ENCODE measurements at places on chromosomes 11 and 22.
A peak's percentile ranks its signal among the peaks of the same experiment; 100 is the strongest.

DNA sequence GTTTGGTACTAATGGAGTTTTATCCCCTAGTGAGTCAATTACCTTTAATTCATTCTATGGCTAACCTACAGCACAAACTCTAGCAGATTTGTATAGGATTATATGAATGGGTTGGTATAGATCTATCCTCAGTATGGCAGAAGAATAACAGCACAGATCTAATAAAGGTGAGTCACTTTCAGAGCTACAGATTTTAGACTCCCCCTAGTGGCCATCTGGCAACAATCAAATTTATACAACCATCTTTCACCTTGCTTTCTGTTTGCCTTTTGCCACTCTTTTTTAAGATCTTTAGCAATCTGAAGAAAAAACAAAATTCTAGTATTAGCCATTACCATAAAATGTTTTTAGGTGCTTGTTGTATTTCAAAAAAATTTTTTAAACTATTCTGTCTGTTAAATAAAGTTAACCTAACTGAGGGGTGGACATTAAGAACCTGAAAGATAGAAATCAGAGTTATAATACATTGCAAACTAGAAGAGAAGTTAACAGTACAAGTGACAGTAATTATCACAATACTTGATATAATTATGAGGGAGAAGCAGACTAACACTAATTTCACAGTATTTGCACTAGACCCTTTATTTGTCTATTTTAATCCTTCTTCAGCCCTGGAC is 25.8 kb downstream of the DDIAS start:
- no peaks in the 10 kb centered on the region for H3K27me3 ChIP-seq
- peak; percentile 59 for DNase-seq
- no peaks in the 10 kb centered on the region for H3K36me3 ChIP-seq
- H3K4me3 ChIP-seq: no peak overlapping the region
- H3K4me1 ChIP-seq: peaks cover 17% of the 10 kb centered on the region

DNA sequence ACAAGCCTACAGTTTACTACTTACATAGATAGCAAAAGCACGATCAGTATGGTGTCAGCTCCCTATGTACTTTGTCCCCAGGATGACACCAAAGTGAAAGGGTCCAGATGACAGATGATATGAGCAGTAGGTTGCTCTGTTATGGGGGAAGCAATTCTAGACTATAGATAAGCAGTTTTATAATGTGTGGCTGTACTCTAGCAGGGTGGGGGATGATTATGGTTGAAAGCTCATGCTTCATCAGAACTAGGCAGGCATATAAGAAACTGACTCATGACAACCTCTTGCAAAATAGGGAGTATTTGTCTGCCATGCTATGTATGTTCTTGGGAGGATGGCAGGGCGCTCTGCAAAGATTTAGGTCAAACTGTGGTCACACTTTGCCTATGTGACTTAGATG is 158.2 kb upstream of the ZBED5 start:
- H3K36me3 ChIP-seq: no peaks in the 10 kb centered on the region
- H3K27ac ChIP-seq: no peak overlapping the region
- no peak overlapping the region for H3K4me3 ChIP-seq

GRCh38 chr11:116375221-116375620 is 397.6 kb downstream of the BUD13 start:
- DNase-seq: no peak
- no peak overlapping the region for H3K4me3 ChIP-seq
- peaks cover 2% of the 10 kb centered on the region for H3K27me3 ChIP-seq
- H3K36me3 ChIP-seq: peaks cover 4% of the 10 kb centered on the region
- peaks cover 20% of the 10 kb centered on the region for H3K4me1 ChIP-seq
- H3K27ac ChIP-seq: no peak overlapping the region

- H3K36me3 ChIP-seq: no peaks in the 10 kb centered on the region
- no peak overlapping the region for H3K27ac ChIP-seq
- H3K4me3 ChIP-seq: no peak overlapping the region
- H3K4me1 ChIP-seq: no peaks in the 10 kb centered on the region
- no peak for DNase-seq
- peaks cover 16% of the 10 kb centered on the region for H3K27me3 ChIP-seq
Measured at GRCh38 chr11:113465786-113466185, 9.4 kb downstream of the DRD2 start.

- no peak for DNase-seq
- H3K27ac ChIP-seq: no peak overlapping the region
- peaks cover 12% of the 10 kb centered on the region for H3K27me3 ChIP-seq
- H3K4me1 ChIP-seq: no peaks in the 10 kb centered on the region
- H3K36me3 ChIP-seq: no peaks in the 10 kb centered on the region
Measured at GRCh38 chr11:125210066-125210465, 45.5 kb downstream of the PKNOX2 start.

DNA sequence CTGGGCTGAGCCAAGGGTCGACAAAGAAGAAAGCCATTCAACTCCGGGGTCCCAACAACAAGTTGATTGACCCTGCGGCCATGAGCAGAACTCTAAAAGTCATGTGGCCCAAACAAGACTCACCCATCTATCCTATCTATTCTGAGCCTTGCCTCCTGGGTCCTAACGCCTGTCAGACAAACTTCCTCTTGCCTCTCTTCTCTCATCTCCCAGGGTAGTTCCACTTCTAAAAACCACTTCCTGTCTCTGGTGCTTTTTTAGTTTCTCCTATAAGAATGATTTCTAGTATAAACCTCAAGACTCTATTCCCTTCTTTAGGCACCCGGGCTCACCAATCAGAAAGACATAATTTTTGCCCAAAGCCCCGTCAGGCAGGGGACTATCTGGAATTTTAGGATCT is 530.2 kb downstream of the DLG2 start:
- H3K4me3 ChIP-seq: peak overlapping the region; percentile 43
- H3K27ac ChIP-seq: peak overlapping the region; percentile 79
- H3K27me3 ChIP-seq: no peaks in the 10 kb centered on the region
- H3K4me1 ChIP-seq: peaks cover 20% of the 10 kb centered on the region

DNA sequence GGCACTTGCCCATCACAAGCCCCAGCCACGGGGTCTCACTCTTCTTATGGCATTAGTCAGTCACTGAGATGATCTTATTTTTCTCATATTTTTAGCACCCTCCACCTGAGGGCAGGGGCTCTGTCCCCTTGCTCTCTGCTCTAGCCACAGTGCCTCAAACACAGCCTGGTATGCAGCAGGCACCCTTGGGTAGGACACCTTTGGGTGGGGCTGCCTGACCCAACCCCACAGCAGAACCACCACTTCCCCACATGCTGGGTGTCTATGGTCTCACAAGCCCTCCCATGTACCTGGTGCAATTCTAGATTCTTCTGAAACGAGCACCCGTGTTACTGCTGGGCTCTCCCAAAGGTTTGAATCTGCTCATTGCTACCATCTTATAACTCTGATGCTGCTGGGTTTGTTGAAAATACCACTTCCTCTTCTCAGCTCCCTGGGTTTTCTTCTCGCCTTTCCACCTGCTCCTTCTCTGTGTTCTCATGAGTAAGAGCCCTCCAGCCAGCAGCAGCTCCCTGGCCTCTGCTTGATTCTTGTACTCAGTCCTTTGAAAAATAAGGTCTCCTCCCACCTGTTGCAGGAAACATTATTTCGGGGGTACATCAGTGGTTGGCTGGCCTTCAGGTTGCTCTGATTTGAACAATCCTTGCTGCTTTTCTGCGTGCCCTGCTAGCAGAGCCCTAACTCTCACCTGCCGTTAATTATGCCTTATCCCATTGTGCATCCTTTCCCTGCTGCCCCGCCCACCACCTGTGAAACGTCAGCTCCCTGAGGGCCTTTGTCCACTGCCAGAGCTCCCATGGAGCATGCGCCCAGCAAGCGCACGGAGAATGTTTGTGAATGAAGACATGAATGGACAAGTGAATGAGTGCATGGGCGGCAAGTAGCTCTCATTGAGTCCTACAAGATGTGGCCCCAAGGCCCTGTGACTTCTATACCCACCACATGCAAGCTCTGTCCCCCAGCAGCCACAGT is 1181.6 kb downstream of the TBC1D22A start:
- no peak for DNase-seq
- H3K27ac ChIP-seq: no peak overlapping the region
- peaks cover 3% of the 10 kb centered on the region for H3K27me3 ChIP-seq
- H3K36me3 ChIP-seq: no peaks in the 10 kb centered on the region
- peaks cover 12% of the 10 kb centered on the region for H3K4me1 ChIP-seq

GRCh38 chr22:35460688-35461087 is 60.7 kb downstream of the MCM5 start:
- H3K4me1 ChIP-seq: peaks cover 14% of the 10 kb centered on the region
- H3K27ac ChIP-seq: no peak overlapping the region
- H3K36me3 ChIP-seq: peaks cover 9% of the 10 kb centered on the region
- H3K4me3 ChIP-seq: no peak overlapping the region
- no peak for DNase-seq

DNA sequence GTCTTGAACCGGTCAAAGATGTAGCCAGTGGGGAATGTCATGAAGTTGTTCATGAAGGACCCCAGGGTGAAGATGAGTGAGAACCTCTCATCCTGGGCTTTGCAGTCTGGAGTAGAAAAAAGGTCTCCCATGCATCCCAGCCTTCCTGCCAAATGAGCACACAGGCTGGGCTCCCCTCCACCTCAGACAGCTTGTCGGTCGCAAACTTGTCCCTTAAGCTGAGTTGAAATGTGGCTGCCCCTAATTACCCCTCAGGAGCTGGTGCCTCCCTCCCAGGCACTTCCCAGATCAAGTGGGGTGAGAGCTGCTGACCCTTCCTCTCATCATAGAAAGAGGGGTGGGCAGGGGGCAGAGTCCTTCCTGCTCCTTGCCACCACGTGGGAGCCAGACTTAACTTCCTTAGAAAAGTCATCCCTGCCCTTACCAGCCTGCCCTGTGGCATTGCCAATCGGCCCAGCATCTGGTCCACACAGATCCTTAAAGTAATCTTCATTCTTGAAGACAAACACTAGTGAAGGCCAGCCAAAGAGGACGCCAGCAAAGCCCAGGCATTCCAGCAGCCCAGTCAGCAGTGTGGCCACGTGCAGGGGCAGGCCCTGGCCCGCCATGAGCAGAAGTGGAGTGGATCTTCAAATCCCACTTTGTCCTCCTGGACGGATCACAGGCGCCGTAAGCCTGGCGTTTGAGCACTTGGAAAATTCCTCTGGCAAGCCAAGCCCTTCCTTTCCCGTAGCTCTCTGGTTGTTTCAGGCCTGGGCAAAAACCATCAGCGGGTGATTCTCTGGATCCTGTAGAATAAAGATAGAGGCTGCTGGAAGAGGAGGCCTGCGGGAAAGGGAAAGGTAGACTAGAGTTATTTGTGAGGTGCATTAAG is 1.1 kb downstream of the SLC43A3 start:
- H3K36me3 ChIP-seq: peaks cover 9% of the 10 kb centered on the region
- peak overlapping the region; percentile 99 for H3K4me3 ChIP-seq
- H3K27ac ChIP-seq: peak overlapping the region; percentile 97
- DNase-seq: no peak
- H3K4me1 ChIP-seq: peaks cover 27% of the 10 kb centered on the region

GRCh38 chr22:45528046-45528445 is 25.4 kb downstream of the FBLN1 start:
- no peak overlapping the region for H3K27ac ChIP-seq
- H3K4me3 ChIP-seq: no peak overlapping the region
- no peaks in the 10 kb centered on the region for H3K36me3 ChIP-seq
- DNase-seq: no peak
- H3K4me1 ChIP-seq: no peaks in the 10 kb centered on the region
- H3K27me3 ChIP-seq: peaks cover 5% of the 10 kb centered on the region

DNA sequence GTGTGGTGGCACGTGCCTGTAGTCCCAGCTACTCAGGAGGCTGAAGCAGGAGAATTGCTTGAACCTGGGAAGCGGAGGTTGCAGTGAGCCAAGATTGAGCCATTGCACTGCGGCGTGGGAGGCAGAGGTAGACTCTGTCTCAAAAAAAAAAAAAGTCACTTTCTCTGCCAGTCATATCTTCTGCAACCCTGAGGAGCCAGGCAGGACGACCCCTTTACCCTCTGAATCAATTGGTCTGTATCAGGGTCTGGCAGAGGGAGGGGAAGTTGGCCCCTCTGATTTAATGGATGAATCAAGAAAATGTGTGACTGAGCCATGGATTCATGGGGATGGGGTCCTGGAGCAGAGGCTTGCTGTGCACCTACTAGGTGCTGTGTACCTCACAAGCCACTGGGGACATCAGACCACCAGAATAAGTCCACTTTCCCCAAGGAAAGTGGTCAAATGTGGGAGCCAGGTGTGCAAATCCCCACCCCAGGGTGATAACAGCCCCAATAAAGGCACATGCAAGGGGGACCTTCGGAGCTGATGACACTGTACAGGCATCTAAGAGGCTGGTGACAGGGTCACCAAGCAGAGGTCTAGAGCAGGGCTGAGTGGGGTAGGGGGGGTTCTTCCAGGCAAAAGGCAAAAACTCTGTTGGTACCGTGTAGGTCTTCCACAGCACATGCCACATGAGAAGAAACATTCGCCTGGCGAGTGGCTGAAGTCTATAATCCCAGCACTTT is 29.0 kb downstream of the TXN2 start:
- peak overlapping the region; percentile 46 for H3K4me3 ChIP-seq
- no peaks in the 10 kb centered on the region for H3K36me3 ChIP-seq
- H3K27ac ChIP-seq: peak overlapping the region; percentile 77
- DNase-seq: no peak
- H3K27me3 ChIP-seq: no peaks in the 10 kb centered on the region

GRCh38 chr11:65110354-65110861 is 1.3 kb upstream of the TM7SF2 start:
- DNase-seq: peak; percentile 100
- peaks cover 3% of the 10 kb centered on the region for H3K36me3 ChIP-seq
- H3K27me3 ChIP-seq: no peaks in the 10 kb centered on the region
- H3K4me3 ChIP-seq: no peak overlapping the region

GRCh38 chr11:47143322-47143721 is 33.4 kb downstream of the ARFGAP2 start:
- no peak overlapping the region for H3K27ac ChIP-seq
- no peaks in the 10 kb centered on the region for H3K27me3 ChIP-seq
- no peak for DNase-seq
- no peak overlapping the region for H3K4me3 ChIP-seq

GRCh38 chr22:32622744-32623110 is 148.1 kb downstream of the FBXO7 start:
- H3K36me3 ChIP-seq: no peaks in the 10 kb centered on the region
- peaks cover 3% of the 10 kb centered on the region for H3K4me1 ChIP-seq
- peaks cover 5% of the 10 kb centered on the region for H3K27me3 ChIP-seq
- H3K27ac ChIP-seq: no peak overlapping the region
- H3K4me3 ChIP-seq: no peak overlapping the region

- no peaks in the 10 kb centered on the region for H3K36me3 ChIP-seq
- H3K4me1 ChIP-seq: no peaks in the 10 kb centered on the region
- DNase-seq: no peak
- no peak overlapping the region for H3K4me3 ChIP-seq
Measured at GRCh38 chr11:107275632-107276031, 182.0 kb downstream of the CWF19L2 start.

DNA sequence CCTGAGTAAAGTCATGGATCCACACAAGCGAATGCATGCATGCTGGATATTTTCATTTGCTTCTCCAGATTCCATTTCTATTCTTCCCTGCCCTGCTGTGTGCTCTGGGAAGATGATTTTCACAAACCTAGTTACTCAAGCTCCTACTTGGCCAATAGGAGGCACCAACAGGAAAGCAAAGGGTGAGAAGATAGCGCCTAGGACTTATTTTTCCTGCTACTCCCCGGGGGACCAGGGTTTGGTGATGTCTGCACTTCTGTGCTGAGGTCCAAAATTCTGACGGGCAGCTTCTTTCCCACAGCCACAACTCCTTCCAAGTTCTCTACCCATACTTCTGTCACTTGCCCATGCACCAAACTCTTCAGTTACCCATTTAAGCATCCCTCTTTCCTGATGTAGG is 509.3 kb upstream of the TENM4 start:
- no peaks in the 10 kb centered on the region for H3K36me3 ChIP-seq
- no peaks in the 10 kb centered on the region for H3K27me3 ChIP-seq
- H3K27ac ChIP-seq: no peak overlapping the region
- H3K4me1 ChIP-seq: no peaks in the 10 kb centered on the region
